ENCODE measurements at places on chromosomes 6 and 20.

DNA sequence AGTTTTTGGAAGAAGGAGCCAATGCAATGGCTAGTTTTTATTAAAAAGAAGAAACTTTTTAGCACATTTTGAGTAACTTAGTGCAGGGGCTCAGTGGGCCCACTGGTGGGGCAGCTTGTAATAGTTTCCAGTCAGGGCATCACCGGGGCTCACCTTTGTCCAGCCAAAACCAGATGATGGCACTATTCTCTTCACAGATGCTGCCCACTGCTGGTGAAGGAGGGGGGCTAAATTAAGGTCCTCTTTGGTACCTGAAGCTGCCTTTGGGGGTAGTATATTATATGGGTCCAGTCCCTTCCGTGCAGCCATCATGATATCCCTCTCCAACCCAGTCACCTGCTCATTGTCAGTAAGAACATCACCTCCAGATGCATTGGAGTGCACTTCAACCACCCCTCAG, 182.9 kb downstream of the PDE7B start:
- DNase-seq = no peak

- DNase-seq = peak; percentile 73
Measured at GRCh38 chr20:24964506-24964840, 15.4 kb downstream of the CST7 start.

GRCh38 chr20:25195014-25195961, at the start of gene ENTPD6:
ENTPD6 (plus strand) TSS chr20:25195712; CDS start chr20:25206537, 10,825 bp downstream.
- DNase-seq = peak; percentile 94

DNA sequence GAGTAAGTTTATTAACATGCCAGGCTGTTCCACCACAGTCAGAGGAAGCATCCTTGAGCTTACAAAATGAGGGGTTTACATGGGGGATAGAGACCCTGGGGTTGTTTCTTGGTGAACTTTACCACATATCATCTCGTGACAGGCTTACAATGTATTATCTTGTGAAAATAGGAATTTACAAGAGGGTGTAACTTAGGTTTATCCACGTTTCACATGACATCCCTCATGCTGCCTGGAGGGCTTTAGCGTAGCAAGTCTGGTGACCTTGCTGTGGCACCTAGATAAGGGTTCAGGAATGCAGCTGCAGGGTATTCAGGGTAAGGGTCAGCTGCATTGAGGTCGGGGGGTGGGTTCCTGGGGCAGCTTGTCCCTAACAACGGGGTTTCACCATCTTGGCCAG, 154.6 kb upstream of the ARG1 start:
- no peak for DNase-seq

GRCh38 chr6:144065213-144065660, 30.1 kb downstream of the SF3B5 start:
- DNase-seq = no peak

GRCh38 chr6:128784266-128784665, 98.7 kb upstream of the LAMA2 start:
- DNase-seq = no peak

- DNase-seq = no peak
Measured at GRCh38 chr6:1255636-1256365, 56.1 kb upstream of the FOXQ1 start.

- DNase-seq = no peak
Measured at GRCh38 chr20:8043687-8044282, 24.2 kb upstream of the TMX4 start.

DNA sequence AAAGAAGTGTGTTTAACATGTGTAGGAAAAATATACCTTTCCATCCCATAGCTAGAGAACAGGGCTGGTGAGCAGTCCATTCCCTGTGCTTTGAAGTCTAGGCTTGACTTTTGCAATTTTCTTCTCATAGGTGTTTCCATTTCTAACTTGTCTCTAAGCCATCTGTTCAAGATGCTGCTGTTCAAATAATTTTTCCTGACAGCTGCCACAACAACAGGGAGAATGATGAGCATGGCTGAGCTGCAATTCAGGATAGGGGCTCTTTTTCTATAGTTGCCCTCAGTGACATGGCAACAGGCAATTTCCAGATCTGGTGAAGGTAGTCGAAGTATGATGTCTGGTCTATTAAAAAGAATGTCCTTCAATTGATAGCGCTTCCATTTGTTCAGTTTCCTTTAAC, 103.0 kb upstream of the HS3ST5 start:
- no peak for DNase-seq

- no peak for DNase-seq
Measured at GRCh38 chr6:90160013-90160412, 136.6 kb downstream of the BACH2 start.

DNA sequence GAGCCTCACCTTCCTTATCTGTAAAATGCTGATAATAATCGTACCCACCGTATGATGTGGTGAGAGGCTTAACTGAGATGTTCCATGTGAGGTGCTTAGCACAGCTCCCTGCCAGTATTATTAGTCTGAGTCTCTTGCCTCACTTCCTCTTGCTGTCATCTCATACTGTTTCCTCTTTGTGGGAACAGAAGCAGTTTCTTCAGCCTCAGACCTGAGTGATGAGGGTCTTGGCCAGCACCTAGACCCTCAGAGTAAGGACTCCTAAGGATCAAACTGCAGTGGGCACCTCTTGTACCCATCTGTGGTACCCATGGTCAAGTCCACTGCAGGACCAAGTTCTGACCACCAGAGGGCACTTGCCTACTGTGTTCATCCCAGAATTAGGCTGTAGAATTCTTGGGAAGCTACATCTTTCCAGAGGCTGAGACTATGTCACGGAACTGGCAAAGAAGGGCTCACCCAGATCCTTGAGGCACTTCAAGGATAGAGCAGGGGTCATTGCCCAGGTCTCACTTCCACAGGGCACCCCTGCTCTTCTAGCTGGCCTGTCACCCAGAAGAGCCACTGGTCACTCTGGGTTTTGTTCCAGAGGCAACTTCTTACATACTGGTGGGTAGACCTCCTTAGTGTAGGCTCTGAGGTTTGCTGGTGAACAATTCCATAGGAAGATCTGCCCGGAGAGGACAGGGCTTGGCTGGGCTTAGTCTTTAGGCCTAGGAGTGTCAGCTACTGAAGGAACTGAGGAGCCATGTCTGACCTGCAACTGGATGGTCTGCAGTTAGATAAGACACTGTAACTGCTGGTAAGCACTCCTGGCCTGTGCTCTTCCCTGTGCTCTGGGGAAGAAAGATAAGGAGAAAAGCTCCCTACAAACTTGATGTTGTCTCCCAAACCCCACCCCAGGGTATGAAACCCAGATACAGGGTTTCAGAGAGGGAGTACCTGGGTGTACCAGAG, 20.6 kb upstream of the SGK2 start:
- peak; percentile 61 for DNase-seq

- DNase-seq = no peak
Measured at GRCh38 chr6:110147870-110148269, 31.6 kb downstream of the WASF1 start.

DNA sequence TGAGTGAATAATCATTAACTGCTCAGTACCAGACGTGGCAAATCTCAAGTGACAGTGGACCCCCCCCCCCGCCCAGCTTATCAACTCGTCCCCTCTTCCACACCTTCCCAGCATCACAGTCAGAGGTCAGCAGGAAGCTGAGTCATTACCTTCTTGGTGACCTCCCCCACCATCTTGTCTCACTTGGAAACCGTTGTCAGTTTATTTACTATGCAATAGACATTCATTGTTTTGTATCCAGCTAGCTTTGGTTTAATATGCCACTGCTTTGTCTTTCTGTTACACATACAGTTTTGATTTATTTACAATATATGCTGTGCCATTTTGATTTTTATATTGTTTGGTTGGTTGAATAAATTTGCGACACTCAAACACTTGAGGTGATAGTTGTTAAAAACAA, 158.1 kb downstream of the QKI start:
- DNase-seq = no peak

Measured in right hindlimb (tissue), 1 donor.